ENCODE measurements at places on chromosomes 7 and 10.

- DNase-seq, result no peak
Observed at GRCh38 chr7:99033765-99034164, 110.1 kb downstream of the SMURF1 start.

- DNase-seq, result no peak
Observed at GRCh38 chr10:15624401-15625196, 95.1 kb downstream of the ITGA8 start.

GRCh38 chr7:48140001-48140681 lies 31.1 kb upstream of the ABCA13 start:
- no peak for DNase-seq

DNA sequence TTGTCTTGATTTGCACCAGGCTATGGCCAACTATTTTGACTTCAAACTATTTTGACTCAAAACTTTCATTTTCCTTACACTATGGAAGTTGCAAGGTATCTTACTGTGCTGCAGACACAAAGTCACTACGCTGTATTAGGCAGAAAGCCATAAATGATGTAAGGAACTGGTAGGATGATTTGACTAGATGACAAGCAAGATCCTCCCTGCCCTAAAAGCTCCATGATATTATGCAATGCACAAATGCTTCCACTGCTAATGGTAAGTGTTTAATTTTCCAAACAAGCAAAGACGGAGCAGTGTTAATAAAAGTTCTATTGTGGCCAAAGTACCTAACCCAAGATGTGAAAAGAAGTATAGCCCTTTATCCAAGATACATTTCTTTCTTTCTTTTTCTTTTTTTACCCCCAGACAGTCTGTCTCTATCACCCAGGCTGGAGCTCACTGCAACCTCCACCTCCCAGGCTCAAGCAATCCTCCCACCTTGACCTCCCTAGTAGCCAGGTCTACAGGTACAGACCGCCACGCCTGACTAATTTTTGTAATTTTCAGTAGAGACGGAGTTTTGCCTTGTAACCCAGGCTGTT lies 98.2 kb downstream of the ANK3 start:
- DNase-seq, result no peak

DNA sequence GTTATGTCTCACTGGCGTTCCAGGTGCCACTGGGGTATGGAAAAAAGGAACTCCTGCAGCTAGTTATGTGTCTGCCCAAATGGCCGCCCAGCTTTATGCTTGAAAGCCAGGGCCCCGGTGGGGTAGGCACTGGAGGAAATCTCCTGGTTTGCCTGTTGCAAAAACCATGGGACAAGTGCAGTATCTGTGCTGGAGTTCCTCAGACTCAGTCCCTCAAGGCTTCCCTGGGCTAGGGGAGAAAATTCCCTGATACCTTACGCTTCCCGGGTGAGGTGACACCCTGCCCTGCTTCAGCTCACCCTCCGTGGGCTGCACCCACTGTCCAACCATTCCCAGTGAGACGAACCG lies 90.3 kb upstream of the CDK6 start:
- no peak for DNase-seq

DNA sequence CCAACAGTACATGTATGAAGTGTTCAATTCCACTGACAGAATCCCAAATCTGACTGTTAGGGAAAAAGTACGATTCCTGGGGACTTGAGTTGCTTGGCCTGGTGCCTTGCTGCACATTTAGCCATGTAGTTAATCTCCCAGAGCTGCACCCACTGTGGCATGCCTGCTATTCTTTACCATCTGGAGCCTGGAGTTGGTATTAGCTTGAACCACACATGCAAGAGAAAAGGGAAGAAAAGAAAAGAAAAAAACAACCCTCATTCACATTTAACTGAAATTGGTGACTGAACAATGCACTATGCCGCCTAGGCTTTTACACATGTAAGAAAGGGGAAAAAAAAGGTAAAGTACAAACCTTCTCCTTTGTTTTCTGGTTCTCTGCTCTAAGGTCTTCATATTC lies 26.1 kb downstream of the SHTN1 start:
- no peak for DNase-seq

DNA sequence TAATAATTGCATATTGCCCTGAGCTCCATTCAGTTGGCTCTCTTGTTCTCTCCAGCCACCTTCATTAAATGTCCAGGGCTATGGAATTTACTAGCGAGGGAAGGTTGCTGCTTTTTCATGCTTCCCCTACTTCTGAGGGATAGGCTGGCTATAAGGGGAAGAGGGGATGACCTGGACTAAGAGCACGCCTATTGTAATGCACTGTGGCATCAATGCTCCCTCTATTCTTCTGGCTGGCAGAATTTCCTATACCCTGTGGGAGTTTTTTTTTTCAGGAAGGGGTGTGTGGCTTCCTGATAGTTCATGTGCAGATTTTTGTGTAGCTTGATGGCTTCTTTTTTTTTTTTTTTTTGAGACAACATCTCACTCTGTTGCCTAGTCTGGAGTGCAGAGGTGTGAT lies 155.8 kb downstream of the SND1 start:
- DNase-seq, result no peak

- DNase-seq, result no peak
Observed at GRCh38 chr10:120424198-120424464, 32.9 kb upstream of the PLPP4 start.

DNA sequence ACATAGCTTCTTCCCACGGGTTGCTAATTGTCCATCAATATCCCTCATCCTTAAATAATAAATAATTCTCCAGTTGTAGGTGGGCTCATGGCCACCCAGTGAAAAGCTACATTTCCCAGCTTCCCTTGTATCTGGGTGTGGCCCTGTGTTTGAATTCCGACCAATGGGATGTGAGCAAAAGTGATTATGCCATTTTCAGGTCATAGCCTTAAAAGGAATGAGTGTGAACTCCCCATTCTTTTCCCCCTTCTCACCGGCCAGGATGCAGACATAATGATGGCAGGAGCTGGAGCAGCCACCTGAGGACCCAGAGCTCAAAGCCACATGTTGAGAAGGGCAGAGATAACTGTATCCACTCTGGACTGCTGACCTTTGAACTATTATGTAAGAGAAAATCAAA lies 30.3 kb upstream of the CALU start:
- no peak for DNase-seq

- DNase-seq, result no peak
Observed at GRCh38 chr7:149369497-149369896, 91.4 kb downstream of the ZNF777 start.

DNA sequence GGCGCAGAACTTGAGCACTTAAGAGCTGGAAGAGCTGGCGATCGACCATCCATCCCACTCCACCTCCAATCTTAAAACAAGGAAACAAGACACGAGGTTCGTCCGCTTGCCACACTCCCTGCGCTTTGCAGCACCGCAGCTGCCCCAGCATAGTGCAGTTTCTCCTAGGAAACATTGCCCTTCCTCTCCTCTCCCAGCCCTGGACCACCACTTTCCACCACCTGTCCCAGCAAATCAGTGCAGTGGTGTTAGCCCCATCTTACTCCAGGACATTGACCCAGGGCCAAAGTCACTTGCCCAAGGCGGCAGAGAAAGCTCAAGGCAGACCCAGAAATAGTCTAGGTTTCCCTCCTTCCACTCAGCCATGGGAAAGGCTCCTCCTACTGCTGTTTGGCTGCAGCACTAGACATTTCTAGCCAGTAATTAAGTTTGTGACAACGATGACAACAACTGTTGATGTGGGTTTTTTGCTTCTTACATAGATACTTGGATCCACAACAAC lies 1.5 kb upstream of the PARD3 start:
- DNase-seq, result no peak

- DNase-seq, result no peak
Observed at GRCh38 chr10:110087682-110088081, 79.9 kb downstream of the ADD3 start.

GRCh38 chr10:65365878-65366277 lies 1560.0 kb upstream of the LRRTM3 start:
- no peak for DNase-seq

- no peak for DNase-seq
Observed at GRCh38 chr7:378551-379455, 88.8 kb downstream of the FOXL3 start.

DNA sequence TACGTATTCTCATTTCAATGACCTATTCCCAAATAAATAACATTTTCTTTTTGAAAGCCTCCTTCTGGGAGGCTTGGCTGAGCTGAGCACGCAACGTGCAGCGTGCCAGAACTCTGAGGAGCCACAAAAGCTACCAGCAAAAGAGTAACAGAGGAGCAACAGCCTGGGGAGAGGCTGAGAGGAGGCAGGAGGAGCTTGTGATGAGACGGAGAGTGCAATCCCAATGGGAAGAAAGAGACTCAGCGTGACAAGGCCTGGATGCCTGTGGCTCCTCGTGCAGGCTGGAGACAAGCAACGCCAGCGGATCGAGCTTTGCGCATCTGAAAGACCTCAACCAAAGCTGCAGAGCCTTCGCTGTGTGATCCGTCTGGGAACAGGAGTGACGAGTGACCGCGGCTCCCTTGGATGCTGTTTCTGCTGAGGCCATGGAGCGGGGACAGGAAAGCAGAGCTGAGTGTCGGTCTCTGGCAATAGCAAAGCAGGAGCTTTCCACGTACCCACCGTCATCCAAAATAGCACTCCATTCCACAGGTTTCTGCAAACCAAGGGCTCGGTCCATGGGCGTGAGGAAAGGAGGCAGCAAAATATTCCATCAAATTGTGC lies 171.7 kb upstream of the PFKP start:
- no peak for DNase-seq

- DNase-seq, result no peak
Observed at GRCh38 chr7:157556642-157556944, 219.8 kb downstream of the DNAJB6 start.

GRCh38 chr10:67808704-67809103 lies 29.3 kb downstream of the DNAJC12 start:
- no peak for DNase-seq

DNA sequence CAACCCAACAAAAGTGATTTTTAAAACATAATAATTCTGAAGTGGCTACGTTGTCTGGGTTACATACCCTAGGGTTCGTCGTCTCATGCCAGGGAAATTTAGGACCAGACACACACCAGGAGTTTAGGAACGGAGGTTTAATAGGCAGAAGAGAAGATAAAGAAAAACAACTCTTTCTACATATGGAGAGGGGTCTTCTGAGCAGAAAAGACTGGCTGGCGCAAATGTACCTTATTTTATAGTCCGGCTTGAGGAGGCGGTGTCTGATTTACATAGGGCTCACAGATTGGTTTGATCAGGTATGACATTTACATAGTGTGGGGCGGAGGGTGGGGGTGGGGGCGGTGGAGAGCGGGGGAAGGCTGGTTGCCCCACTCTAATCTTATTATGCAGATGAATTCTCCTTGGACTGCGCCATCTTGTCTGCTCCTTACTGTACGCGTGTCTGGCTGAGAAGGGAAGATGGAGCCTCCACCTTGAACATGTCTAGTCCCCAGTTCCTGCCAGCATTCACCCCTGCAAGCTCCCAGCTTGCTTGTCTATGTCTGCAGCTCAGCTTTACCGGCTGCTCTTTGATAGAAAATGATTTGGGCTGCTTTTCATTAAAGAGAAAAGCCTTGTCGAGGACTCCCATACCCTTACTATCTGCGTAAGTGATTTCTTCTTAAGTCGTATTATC lies 98.7 kb downstream of the RALA start:
- no peak for DNase-seq

- DNase-seq, result no peak
Observed at GRCh38 chr10:67971311-67971710, 86.9 kb downstream of the SIRT1 start.

DNA sequence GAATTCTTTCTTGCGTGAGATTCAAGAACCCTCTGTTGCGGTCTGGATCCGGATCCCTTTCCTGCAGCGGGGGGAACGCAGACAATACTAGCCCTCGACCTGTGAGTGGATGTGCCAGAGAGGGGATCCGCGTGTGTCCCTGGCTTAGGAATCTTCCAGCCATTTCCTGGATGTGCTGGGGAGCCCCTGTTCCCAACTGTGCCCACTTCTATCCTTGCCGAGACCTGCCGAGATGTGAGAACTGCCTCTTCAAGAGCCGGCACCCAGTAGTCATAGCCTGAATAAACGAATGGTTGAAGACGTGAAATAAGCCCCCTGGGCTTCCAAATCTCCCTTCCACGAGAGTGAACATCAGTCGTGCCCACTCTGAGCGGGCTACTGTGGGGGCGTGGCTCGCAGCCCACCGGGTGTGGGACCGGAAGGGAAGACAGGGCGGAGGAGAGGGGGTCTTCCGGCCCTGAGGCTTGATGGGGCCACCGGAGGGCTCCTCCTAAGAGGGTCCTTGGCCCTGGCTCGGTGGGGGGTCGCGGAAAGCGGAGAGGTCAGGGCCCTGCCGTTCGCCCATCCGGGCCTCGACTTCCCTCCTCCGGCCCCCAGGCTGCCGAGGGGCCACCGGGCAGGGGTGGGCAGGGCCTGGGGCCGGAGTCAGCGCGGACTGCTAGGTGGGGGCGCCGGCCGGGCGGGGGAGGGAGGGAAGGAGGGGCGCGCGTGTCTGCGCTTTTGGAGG lies 1.3 kb upstream of the CCDC136 start:
- DNase-seq, result no peak

Measured in effector CD4-positive, alpha-beta T cell (primary cell).